ENCODE measurements at places on chromosomes 7 and 10.
A peak's percentile ranks its signal among the peaks of the same experiment; 100 is the strongest.

DNA sequence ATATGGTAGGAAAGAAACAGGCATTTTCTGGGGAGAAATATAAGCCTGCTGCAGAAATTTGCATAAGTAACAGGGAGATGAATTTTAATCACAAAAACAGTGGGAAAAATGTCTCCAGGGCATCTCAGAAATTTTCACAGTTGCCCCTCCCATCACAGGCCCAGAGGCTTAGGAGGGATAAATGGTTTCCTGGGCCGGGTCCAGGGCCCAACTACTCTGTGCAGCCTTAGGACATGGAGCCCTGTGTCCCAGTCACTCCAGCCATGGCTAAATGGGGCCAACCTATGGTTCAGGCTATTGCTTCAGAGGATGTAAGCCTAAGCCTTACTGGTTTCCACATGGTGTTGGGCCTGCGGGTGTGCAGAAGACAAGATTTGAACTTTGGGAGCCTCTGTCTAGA lies 9.2 kb downstream of the OR6B1 start:
- H3K4me1 ChIP-seq = no peaks in the 10 kb centered on the region
- H3K36me3 ChIP-seq = no peaks in the 10 kb centered on the region
- no peak overlapping the region for H3K4me3 ChIP-seq
- H3K27me3 ChIP-seq = no peaks in the 10 kb centered on the region
- no peak for DNase-seq
- no peak overlapping the region for H3K27ac ChIP-seq

DNA sequence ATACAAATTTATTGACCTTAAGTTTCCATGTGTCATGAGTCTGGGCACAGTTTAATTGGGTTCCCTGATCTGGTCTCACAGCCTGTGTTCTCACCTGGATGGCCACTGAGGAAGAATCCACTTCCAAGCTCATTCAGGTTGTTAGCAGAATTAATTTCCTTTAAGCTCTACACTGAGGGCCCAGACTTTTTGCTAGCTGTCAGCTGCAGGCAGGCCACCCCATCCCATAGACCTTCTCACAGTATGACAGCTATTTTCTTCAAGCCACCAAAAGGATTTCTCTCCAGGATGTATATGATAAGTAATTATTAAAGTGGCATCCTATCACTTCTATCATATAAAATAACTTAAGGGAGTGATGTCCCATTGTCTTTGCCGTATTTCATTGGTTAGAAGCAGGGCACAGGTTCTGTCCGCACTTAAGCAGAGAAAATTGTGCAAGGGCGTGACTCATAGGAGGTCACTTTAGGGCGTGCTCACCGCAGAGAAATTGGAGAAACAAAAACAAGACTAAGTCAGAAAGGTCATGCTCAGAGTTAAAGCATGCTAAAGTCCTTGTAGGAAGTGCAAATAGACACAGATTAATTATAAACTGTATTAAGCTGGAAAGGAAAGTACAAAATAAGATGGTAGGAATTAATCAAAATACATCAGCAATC lies 109.9 kb downstream of the AHR start:
- H3K36me3 ChIP-seq = no peaks in the 10 kb centered on the region
- H3K27ac ChIP-seq = no peak overlapping the region
- peak; percentile 16 for DNase-seq

GRCh38 chr7:139745678-139746143 lies 32.1 kb downstream of the HIPK2 start:
- no peaks in the 10 kb centered on the region for H3K36me3 ChIP-seq
- H3K4me3 ChIP-seq = no peak overlapping the region
- H3K4me1 ChIP-seq = peaks cover 16% of the 10 kb centered on the region
- no peaks in the 10 kb centered on the region for H3K27me3 ChIP-seq

DNA sequence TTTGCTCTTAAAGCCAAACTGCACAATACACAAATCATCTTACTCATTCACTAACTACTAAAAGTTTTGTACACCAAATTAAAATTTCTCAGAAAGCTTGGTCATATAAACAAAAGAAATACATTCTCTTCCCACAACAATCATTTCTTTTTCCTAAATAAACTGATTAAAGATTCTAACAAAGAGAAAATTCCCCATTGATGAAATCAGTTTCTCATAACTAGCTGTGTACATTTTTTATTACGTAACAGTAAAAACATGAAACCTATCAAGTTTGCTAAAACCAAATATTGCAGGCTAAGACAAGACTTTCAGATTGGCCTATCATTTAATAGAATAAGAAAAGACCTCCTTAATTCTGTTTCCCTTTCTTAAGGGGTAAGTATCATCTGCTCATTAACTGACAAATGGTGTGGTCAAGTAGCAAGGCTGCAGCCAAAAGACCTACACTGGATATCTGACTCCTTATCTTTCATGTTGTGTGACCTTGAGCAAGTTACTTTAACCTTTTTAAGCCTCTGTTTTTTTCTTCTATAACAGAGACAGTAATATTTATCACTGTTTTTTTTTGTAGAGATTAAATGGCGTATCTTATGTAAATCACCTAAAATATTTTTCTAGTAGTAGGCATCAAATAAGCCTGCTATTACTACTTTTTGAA lies 22.4 kb downstream of the NAMPT start:
- H3K27me3 ChIP-seq = no peaks in the 10 kb centered on the region
- H3K27ac ChIP-seq = no peak overlapping the region
- no peak overlapping the region for H3K4me3 ChIP-seq

GRCh38 chr7:4769761-4770160 lies 5.7 kb upstream of the AP5Z1 start:
- H3K27me3 ChIP-seq = no peaks in the 10 kb centered on the region
- H3K4me1 ChIP-seq = peaks cover 13% of the 10 kb centered on the region
- H3K4me3 ChIP-seq = no peak overlapping the region
- H3K27ac ChIP-seq = no peak overlapping the region
- peaks cover 23% of the 10 kb centered on the region for H3K36me3 ChIP-seq

- H3K27me3 ChIP-seq = no peaks in the 10 kb centered on the region
- H3K4me3 ChIP-seq = peak overlapping the region; percentile 60
Measured at GRCh38 chr7:66921396-66921917, 432 bp downstream of the TMEM248 start.

GRCh38 chr10:130137659-130138478 lies 1.7 kb downstream of the GLRX3 start:
- H3K27me3 ChIP-seq = no peaks in the 10 kb centered on the region
- H3K36me3 ChIP-seq = peaks cover 19% of the 10 kb centered on the region
- no peak for DNase-seq
- H3K27ac ChIP-seq = no peak overlapping the region

- H3K27ac ChIP-seq = peak overlapping the region; percentile 78
- H3K4me3 ChIP-seq = no peak overlapping the region
- no peaks in the 10 kb centered on the region for H3K27me3 ChIP-seq
- H3K4me1 ChIP-seq = peaks cover 47% of the 10 kb centered on the region
- H3K36me3 ChIP-seq = peaks cover 57% of the 10 kb centered on the region
- DNase-seq = peak; percentile 62
Measured at GRCh38 chr7:56083150-56083785, 9.5 kb downstream of the PHKG1 start.

- H3K4me3 ChIP-seq = peak overlapping the region; percentile 70
- peak overlapping the region; percentile 51 for H3K27ac ChIP-seq
- H3K27me3 ChIP-seq = no peaks in the 10 kb centered on the region
- H3K36me3 ChIP-seq = peaks cover 9% of the 10 kb centered on the region
- no peak for DNase-seq
Measured at GRCh38 chr7:98877692-98878364, 504 bp upstream of the TRRAP start.

DNA sequence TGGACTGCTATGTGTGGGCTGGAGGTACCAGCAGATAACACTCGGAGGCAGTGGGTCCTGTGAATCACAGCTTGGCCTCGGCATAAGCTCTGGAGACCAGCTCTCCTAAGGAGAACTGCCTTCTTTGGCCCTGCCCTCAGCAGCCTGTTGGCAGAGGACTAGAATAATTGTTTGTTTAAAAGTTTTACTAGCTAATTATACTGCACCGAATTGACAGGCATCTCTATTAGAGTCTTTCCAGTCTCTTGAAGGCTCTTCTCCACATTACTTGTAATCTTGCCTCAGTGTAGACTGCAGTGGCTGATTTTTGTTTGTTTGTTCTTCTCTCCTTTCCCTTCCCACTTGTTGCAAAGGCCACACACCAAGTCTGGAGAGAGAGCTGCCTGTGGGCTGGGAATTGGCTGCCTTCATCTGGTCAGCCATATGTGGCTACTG lies 183.2 kb downstream of the AUTS2 start:
- DNase-seq = no peak
- no peaks in the 10 kb centered on the region for H3K36me3 ChIP-seq
- no peaks in the 10 kb centered on the region for H3K27me3 ChIP-seq
- no peak overlapping the region for H3K4me3 ChIP-seq

DNA sequence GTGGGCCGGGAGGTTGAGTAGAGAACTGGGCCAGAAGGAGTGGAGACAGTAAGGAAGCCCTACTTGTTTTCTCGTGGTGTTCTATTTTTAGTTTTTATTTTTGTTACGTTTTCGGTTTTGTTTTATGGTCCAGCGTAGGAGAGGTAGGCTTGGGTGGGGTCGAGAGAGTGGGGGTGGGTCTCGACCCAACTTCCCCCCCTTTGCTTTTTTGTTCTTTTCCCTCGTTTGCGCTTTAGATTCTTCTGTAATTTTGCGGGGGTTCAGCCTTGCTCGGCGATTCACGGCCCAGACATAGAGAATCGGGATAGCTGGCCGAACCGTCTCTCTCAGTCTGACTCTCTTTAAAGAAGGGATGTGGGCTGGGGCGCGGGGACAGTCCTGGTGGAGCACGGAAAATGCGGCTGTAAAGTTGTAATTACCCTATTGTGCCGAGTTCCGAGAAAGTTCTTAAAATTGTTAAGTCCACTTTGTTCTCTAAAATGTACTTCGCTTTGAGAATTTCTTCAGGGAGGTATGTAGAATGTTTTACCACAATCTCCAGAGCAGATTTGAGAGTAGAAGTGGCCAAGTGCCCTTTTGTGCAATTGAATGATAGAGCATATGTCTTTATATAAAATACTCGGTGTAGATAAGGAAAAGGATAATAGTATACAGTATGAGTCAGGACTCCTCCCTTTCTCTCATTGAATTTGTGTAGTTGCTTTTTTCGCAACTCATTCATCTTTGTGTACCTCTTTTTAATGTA lies 816 bp downstream of the DMTF1 start:
- no peak for DNase-seq
- H3K36me3 ChIP-seq = no peaks in the 10 kb centered on the region
- peaks cover 2% of the 10 kb centered on the region for H3K4me1 ChIP-seq
- peak overlapping the region; percentile 87 for H3K4me3 ChIP-seq
- H3K27me3 ChIP-seq = no peaks in the 10 kb centered on the region

GRCh38 chr10:22503315-22504088 lies 158.2 kb downstream of the SPAG6 start:
- H3K4me3 ChIP-seq = no peak overlapping the region
- no peaks in the 10 kb centered on the region for H3K4me1 ChIP-seq

- H3K27ac ChIP-seq = no peak overlapping the region
- no peaks in the 10 kb centered on the region for H3K27me3 ChIP-seq
- no peaks in the 10 kb centered on the region for H3K4me1 ChIP-seq
- no peak for DNase-seq
Measured at GRCh38 chr7:55778631-55779030, 83.9 kb downstream of the SEPTIN14 start.

DNA sequence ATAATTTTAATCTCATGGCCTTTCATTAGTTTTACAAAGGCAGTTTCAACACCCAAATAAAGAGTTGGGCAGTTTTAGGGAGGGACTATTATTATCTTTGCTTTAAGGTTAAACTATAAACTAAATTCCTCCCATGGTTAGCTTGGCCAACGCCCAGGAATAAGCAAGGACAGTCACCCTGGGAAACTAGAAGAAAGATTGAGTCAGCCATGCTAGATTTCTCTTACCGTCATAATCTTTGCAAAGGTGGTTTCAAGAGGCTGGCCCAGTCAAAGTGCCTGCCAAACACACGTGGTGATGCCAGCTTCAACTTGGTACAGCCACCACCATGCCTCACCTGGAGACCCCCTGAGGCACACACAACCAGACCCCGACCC lies 317.4 kb upstream of the SP8 start:
- H3K27me3 ChIP-seq = no peaks in the 10 kb centered on the region
- H3K4me1 ChIP-seq = no peaks in the 10 kb centered on the region
- H3K4me3 ChIP-seq = no peak overlapping the region
- no peak for DNase-seq
- H3K27ac ChIP-seq = no peak overlapping the region

DNA sequence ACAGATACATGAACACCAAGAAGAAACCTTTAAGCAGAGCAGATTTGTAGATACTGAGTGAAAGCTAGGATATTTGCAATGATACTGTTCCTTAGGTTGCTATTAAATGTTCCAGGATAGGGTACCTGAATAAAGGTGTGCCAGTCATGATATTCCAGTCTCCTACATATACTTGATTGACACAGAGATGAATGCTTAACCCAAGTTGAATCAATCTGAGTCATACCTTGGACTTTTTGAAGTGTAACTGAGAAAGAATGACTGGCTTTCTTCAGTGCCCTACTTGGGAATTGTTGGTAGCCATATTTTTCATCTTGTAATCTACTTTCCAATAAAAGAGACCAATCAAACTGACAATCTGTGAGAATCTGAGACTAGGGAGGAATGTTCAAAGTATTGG lies 805.7 kb upstream of the GHITM start:
- no peak overlapping the region for H3K4me3 ChIP-seq
- H3K27ac ChIP-seq = no peak overlapping the region
- H3K4me1 ChIP-seq = no peaks in the 10 kb centered on the region
- no peaks in the 10 kb centered on the region for H3K27me3 ChIP-seq

DNA sequence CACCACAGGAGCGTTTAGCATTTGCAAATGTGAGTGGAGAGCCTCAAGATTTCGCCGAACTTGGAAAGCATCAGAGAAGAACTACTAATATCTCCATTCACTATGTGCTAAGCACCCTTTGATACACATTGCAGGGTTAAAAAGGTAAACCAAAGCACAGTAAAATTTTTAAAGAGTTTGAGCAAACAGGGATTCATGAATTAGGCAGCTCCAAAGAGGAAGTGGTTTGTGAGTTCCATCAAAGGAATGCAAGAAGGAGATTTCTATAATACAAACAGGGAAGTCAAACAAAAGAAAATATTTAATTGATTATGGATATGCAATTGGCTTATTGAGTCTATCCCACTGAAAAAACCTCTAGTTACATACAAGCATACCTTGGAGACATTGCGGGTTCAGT lies 81.1 kb upstream of the TMEM72 start:
- DNase-seq = no peak
- H3K4me1 ChIP-seq = peaks cover 23% of the 10 kb centered on the region
- no peaks in the 10 kb centered on the region for H3K36me3 ChIP-seq
- no peak overlapping the region for H3K27ac ChIP-seq
- no peak overlapping the region for H3K4me3 ChIP-seq
- no peaks in the 10 kb centered on the region for H3K27me3 ChIP-seq

- DNase-seq = no peak
- no peak overlapping the region for H3K4me3 ChIP-seq
- no peaks in the 10 kb centered on the region for H3K27me3 ChIP-seq
- no peak overlapping the region for H3K27ac ChIP-seq
Measured at GRCh38 chr7:79055722-79056415, 397.6 kb downstream of the MAGI2 start.
